Kasumi-1 (cell line): ENCODE measurements at places on chromosomes 3 and 15.

DNA sequence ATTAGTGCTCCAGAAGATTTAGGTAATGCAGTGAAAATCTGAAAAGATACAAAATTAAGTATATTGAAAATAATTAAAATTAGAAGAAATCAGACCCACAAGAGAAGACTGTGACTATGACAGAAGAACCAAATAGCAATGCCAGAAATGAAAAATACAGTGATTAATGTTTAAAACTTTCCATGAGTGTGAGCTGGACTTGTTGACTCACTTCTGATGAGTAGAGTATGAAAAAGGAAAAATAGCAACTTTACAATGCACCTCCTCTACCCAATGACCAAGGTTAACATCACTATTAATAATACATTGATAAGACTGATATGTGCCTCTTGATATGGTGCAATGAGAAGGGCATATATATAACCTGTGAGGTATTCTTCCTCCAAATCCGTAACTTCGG is 39.3 kb upstream of the SLC22A13 start:
- DNase-seq = no peak

- DNase-seq = no peak
Measured at GRCh38 chr15:83285284-83285978, 967 bp upstream of the BNC1 start.

- no peak for DNase-seq
Measured at GRCh38 chr15:66165856-66166255, 87.7 kb downstream of the MEGF11 start.

DNA sequence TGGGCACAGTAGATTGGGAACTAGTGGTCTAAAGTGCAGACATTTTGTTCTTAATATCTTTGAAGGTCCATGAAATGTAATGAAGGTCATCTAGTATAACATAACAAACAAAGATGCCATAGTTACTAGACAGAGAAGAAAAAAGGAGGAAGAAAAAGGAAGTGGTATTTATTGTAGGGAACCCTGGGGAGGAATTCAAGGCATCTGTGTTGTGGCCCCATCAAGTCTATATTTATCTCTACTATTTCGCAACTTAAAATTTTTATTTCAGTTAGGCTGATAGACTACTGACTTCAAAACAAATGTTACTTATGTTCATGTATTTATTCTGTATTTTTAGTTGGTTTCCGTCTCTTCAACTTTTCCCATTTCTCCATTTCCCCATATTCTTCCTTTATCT is 48.9 kb upstream of the ZDHHC23 start:
- peak; percentile 57 for DNase-seq

DNA sequence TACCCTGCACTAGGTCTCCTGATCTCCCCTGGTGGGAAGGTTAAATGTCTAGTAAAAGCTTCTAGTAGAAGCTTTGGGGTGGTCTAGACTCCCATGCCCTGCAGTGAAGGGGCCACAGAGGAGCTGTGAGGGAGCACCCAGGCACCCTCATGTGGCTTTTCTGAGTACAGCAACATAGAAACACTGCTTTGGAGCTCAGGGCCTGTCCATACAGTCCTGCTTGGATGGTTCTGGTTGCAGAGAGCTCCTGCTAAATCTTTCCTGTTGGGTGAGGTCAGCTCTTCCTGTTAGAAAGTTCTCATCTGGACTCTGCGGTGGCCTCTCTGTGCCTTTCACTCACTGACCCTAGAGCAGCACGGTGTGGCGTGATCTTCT is 47.8 kb downstream of the GPD1L start:
- peak; percentile 22 for DNase-seq

DNA sequence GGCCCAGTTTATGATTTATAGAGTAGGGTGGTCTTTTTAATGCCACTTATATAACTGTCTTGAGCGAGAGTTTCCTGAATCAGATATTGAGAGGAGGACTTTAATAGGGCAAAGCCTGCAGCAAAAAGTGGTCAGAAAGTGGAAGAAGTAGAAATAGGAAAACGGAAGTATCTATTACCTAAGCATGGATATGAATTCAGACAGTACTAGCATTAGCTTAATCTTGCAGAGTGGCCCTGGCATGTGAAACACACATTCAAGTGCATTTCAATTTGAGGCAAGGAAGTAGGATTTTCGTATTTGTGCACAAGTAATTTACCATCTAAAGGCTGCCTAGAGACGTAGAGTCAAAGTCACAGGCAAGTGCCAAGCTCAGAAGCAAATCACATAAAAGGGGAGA is 622.3 kb downstream of the DIPK2A start:
- DNase-seq = no peak

GRCh38 chr15:72201391-72201921 is 3.9 kb upstream of the GRAMD2A start:
- DNase-seq = no peak

- no peak for DNase-seq
Measured at GRCh38 chr3:131972550-131972949, 62.3 kb downstream of the CPNE4 start.

DNA sequence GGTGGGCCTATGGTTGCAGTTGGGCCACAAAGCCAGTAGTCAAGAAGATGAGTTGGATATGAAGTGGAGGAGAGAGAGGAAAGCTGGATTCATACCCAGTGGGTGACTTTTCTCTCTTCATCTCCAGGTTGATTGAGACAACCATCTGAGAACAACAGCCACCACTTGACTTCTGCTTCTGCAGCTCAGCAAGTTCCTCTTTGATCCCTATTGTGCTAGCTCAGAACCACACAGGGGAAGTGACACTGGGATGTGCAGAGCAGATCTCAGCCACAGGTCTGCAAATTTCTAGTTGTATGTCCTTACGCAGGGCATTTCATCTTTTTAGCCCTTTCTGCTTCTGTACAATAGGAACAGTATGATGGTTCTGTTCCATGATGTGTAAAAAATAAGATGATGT is 459.2 kb upstream of the ARRDC4 start:
- DNase-seq = peak; percentile 97

DNA sequence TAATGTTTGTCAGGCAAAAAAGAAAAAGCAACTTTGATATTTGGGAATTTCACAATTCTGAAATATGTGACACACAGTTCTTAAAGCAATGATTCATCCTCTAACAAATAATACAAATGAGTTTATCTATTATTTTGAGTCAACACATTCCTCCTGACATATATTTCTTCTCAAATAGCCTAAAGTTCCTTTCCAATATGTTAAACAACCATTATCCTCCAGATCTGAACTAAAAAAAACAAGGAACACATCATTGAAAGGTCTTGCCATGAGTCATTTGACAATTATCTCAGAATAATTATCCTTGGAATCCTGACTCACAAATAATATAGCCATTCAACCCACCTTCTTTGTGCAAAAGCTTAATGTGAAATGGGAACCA is 208.7 kb upstream of the CDIN1 start:
- DNase-seq = no peak

DNA sequence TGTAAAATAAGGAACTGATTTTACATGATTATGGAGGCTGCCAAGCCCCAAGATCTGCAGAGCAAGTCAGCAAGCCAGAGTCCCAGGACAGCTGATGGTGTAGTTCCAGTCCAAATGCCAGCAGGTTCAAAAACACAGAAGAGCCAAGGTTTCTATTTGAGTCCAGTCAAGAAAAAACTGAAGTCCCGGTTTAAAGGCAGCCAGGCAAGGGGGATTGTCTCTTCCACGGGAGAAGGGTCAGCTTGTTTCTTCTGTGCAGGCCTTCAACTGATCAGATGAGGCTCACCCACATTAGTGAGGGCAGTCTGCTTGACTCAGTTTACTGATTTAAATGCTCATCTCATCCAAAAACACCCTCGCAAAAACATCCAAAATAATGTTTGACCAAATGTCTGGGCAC is 246.2 kb downstream of the PLCL2 start:
- DNase-seq = no peak

DNA sequence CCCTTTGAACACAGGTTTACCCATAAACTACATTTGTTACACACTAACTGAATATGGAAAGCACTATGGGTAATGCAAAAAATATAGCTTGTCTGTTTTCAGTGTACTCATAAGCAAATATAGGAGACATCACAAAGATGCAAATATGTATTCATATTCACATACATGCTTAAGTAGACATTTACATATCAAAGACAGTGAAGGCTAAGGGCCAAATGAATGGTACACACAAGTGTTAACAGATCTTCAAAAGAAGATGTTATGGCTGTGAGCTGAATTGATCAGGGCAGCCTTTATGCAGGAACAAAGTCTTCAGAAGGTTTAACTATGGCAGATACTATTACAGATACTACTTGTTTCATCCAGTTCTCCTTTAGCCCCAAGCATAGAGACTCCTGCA is 384.1 kb downstream of the FHIT start:
- DNase-seq = no peak

DNA sequence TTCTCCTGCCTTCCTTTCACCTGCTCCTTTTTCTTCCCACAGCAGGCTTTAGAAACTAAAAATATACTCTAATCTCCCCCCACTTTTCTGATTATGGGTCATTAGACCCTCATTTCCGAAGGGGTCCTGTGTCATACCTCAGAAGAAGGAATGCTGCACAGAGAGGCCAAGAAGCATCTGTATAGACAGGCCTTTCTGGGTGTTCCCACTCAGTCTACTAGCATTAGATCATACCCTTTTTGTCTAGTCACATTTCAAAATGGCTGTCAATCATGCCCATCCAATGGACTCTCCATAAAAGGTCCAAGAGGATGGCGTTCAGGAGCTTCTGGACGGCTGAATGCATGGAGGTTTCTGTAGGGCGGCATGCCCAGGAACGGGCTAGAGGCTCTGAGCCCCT is 192.2 kb downstream of the SUCLG2 start:
- DNase-seq = no peak

DNA sequence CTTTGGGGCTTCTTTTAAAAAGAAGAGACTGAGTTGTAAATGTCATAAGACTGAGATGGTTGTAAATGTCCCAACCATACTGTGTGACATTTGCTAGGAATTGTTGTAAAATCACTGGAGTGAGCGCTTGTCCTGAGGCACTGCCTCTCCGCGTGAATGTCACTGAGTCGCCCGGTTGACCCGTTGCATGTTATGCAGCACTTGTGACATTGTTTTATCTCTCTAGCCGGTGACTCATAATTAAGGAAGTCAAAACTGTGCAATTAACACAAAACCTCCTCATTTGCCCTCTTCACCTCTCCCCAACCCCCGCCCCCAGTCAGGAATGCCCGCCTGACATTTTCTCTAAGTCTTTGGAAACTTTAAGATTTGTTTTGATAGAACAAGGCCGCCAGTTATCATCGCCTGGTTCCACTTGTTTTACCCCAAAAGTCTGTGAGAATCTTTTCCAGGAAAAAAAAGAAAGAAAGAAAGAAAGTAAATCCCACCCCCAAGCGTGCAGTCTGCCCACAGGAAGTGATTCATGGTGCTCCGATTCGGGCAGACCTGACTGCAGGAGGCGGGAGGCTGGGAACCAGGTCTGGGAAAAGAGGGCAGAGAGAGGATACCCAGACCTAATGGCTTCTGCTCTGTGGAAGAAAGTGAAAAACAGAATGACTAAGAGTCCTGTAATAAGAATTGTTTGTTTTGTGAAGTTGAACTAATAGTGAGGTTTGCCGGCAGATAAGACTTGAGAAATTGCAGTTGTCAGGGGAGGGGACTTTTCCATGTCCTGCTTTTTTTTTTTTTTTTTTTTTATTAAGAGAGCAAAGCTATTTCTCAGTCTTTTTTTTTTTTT is 84.8 kb downstream of the SMAD3 start:
- DNase-seq = peak; percentile 16

DNA sequence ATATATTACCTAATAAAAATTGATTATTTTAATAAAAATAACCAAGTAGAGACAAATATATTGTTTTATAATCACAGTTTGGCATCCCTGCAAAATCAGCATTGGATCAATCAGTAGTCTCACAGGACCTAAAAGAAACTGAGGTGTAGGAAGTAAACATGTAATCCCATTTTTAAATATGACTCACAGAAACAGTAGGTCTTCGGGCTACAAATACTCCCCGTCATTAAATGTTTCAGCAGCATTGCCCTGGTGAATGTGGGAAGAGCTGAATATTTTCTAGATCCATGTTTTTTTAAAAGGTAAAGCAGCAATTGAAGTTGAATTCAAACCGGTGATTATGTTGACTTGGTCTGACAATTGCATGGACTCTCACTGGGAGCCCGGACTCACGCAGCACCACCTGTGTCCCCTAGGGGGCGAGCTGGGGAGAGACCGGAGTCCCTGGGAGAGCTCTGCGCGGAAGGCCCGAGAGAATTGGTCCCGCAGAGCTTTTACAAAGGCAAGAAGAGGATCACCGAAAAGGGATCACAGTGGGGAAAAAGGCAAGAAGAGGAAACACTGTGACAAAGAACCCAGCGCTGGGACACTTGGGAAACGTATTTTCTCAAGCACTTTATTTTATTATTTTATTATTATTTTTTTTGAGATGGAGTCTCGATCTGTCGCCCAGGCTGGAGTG is 17.2 kb upstream of the USP3 start:
- DNase-seq = peak; percentile 78

- no peak for DNase-seq
Measured at GRCh38 chr3:39096775-39097174, 10.7 kb downstream of the GORASP1 start.

- DNase-seq = no peak
Measured at GRCh38 chr3:43710607-43711006, 19.9 kb downstream of the ABHD5 start.

DNA sequence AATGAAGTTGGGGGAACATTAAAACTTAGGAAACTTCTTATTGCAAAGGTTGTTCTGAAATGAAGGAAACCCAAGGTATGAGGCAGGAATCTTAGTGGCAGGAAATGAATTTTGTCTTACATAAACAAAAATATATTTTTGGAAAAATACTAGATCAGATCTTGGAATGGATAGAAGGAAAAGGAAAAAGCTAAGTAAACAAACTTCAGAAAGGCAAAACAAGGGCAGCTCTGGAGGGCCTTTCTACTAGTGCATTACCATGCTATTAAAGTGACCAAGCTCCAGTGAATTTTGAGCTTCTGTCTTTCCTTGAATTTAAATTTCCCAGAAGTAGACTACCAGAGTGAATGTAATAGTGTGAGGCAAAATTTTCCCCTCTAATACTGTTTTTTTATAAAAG is 13.6 kb downstream of the ARL6 start:
- no peak for DNase-seq

DNA sequence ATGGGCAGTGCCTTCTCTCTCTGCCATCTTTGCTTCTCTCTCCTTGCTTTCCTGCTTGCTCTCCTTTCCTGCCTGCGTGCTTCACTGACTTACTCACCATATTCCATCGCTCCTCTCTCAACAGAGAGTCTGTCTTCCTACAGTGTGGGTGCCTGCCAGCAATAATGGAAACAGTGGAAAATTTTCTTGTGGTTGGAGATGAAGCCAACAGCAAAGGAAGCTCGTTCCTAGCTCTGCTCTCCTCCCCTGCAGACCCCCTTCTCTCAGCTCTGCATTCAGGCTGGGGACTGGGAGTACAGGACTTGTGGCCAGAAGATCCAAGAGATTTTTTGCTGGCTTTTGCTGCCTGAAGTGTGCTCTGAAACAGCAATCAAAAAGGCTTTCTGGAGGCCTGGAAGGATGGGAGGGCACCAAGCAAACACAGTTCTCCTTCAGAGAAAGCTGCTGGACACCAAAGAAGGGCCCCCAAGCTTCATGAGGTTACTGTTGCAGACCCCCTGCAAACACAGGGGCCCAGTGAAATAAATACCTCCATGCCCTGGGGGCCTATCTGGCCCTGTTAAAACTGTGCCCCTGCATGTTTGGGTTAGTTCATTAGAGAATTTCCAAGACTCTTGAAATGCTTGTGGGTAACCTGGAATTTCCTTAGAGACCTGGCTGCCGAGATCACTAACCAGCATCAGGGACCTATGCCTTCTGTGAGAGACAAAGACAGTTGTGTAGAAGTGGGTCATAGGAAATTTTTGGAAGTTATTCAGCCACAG is 149.9 kb upstream of the RASGRP1 start:
- DNase-seq = no peak

- peak; percentile 27 for DNase-seq
Measured at GRCh38 chr3:24185738-24186384, 240.8 kb downstream of the NR1D2 start.

GRCh38 chr15:65083262-65083701 is 6.7 kb downstream of the KBTBD13 start:
- DNase-seq = no peak
